ENCODE measurements at places on chromosomes 11 and 22.

GRCh38 chr11:58963551-58964104, 24.3 kb downstream of the GLYATL1 start:
- no peak for DNase-seq

- DNase-seq, result no peak
Observed at GRCh38 chr11:12592283-12592682, 81.9 kb upstream of the TEAD1 start.

DNA sequence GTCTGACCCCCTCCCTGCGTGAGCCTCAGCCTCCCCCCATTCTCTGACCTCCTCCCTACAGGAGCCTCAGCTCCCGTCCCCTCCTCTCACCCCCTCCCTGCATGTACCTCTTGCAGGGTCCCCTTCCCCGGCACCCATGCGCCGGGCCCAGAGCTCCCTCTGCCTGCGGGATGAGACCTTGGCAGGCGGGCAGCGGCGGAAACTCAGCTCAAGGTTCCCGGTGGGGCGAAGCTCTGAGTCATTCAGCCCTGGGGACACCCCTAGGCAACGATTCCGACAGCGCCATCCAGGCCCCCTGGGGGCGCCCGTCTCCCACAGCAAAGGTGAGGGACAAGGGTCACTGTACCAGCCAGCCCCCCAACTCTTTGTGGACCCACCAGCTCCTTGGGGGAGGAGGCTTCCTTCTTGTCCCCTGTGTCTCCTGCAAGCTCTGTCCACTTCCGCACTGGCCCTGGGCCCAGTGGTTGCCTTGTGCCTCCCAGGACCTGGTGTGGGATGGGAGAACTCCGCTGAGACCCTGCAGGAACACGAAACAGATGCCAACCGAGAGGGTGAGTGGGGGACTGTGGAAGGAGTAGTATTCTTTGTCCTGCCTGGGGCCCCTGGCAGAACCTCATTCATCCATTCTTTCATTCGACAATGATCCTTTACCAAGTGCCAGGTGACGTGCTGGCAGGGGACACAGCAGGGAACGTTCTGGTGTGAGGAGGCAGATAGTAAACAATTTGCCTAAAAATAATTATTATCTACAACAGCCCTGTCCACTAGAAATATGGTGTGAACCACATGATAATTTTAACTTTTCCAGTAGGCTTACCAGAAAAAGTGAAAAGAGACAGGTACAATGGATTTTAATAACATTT, 3.7 kb upstream of the RPS6KA4 start:
- no peak for DNase-seq

GRCh38 chr11:92855607-92856405, 113.6 kb upstream of the MTNR1B start:
- DNase-seq, result no peak

DNA sequence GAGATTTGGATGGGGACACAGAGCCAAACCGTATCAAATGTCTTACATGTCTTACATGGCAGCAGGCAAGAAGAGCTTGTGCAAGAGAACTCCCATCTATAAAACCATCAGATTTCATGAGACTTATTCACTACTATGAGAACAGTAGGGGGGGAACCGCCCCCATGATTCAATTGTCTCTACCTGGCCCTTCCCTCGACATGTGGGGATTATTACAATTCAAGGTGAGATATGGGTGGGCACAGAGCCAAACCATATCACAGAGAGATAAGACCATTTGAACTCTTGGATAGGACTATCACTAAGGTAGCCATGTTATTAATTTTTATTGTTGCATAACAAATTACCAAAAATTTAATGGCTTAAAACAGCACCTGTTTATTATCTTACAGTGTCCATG, 611.7 kb downstream of the SOX6 start:
- DNase-seq, result no peak

DNA sequence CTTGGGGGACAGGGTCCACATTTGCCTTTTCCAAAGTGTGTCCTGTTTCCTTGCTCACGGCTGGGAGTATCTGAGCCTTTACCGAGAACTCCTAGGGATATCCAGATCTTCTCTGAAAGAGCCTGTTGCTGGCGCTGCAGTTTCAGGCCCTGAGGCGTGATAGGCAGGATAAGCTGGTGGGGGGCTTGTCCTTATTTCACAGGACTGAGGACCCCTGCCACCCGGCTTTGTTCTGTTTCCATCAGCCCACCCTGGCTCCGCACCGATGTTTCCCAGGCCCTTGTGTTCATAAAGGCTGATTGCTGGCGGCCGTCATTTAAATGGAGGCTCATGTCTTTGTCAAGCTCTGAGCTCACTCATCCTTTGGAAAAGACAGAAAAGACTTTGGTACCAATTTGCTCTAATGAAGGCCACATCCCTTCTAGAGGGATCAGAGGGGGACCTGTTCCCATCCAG, 9.4 kb upstream of the NPTXR start:
- DNase-seq, result no peak

- no peak for DNase-seq
Observed at GRCh38 chr11:122642472-122642922, 13.0 kb upstream of the UBASH3B start.

Data from GM18507 (cell line).